ENCODE measurements at places on chromosomes 6 and 20. TPM values are rescaled to one million over a fixed set of nuclear protein-coding genes. Genes with fewer than 3 reads are reported as not detected.

Gene GINM1
- 53.5 TPM for total RNA-seq

Gene HTR1B
- total RNA-seq: 0.36 TPM

Gene SUPT3H
- total RNA-seq: 6.8 TPM

Gene PEDS1
- 24.5 TPM for total RNA-seq

GRCh38 chr20:9491324-9491723, 23.1 kb upstream of the LAMP5 start:
- no peak for DNase-seq
- no peak overlapping the region for H3K4me3 ChIP-seq
- no peak overlapping the region for H3K27ac ChIP-seq

- H3K4me3 ChIP-seq: no peak overlapping the region
- H3K4me1 ChIP-seq: no peaks in the 10 kb centered on the region
- no peak overlapping the region for H3K27ac ChIP-seq
- no peaks in the 10 kb centered on the region for H3K27me3 ChIP-seq
Measured at GRCh38 chr6:155968921-155969320, 513.3 kb upstream of the NOX3 start.

DNA sequence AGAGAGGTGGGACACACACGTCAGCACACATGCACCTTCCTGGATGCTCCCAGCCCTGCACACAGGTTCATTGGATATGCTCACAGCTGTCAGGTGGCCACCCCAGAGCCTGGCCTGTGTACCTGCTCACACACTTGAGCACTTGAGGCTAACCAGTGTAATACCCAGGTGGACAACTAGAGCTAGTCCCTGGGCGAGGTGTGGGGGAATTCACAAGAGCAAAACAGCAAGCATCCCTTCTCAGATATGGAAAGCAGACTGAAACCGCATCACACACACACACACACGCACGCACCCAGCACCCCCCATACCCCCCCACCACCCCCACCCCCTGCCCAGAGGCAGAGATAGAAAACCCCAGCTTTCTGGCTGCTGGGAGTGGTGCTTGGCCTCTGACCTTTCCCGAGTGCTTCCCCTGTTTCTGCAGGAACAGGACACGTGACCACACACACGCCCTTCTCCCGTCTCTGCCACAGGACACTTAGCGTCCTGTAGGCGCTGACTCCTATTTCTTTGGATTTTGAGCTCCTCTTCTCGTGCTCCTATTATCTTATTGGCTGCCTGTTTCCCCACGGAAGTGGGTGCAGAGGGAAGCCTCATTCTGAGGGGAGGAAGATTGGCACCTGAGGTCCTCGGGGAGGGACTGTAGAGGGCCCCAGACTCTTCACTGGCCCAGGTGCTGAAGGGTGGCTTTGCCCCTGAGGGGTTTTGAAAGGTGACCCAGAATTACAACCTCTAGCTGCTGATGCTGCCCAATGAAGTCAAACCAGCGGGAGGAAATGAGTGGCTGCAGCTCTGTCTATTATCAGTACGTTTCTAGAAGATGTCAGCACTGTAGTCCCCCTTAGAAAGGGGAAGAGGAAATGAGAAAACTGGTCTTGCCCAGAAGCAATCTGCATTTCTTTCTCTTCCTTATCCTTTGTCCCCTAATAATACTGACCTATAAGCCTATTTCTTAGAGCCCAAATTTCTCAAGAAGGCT, 65.8 kb downstream of the SYTL3 start:
- DNase-seq: no peak
- no peaks in the 10 kb centered on the region for H3K27me3 ChIP-seq
- H3K4me1 ChIP-seq: peaks cover 30% of the 10 kb centered on the region
- no peak overlapping the region for H3K4me3 ChIP-seq
- H3K36me3 ChIP-seq: no peaks in the 10 kb centered on the region
- H3K27ac ChIP-seq: peak overlapping the region; percentile 4
